ENCODE measurements at places on chromosomes 7 and 10. TPM values are rescaled to one million over a fixed set of nuclear protein-coding genes. Genes with fewer than 3 reads are reported as not detected.

DNA sequence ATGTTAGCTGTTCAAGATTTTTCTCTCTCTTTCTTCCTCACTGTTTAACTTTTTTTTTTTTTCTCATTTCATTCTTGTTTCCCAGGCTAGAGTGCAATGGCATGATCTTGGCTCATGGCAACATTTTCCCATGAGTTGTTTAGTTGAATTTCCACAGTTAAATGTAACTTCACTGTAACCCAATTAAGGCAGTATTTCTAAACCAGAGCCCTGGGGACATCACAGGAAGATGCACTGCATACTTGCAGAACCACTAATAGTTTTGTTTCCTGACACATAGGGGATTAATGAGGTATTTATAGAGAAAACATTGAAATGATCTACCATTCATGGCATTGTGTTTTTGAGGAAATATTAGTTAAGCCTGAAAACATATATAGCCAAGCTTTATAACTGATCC is 795.6 kb upstream of the GHITM start:
- no peaks in the 10 kb centered on the region for H3K4me1 ChIP-seq
- H3K27ac ChIP-seq: no peak overlapping the region
- H3K4me3 ChIP-seq: no peak overlapping the region
- DNase-seq: no peak
- no peaks in the 10 kb centered on the region for H3K27me3 ChIP-seq

The MYOF gene
- 40.0 TPM for total RNA-seq

DNA sequence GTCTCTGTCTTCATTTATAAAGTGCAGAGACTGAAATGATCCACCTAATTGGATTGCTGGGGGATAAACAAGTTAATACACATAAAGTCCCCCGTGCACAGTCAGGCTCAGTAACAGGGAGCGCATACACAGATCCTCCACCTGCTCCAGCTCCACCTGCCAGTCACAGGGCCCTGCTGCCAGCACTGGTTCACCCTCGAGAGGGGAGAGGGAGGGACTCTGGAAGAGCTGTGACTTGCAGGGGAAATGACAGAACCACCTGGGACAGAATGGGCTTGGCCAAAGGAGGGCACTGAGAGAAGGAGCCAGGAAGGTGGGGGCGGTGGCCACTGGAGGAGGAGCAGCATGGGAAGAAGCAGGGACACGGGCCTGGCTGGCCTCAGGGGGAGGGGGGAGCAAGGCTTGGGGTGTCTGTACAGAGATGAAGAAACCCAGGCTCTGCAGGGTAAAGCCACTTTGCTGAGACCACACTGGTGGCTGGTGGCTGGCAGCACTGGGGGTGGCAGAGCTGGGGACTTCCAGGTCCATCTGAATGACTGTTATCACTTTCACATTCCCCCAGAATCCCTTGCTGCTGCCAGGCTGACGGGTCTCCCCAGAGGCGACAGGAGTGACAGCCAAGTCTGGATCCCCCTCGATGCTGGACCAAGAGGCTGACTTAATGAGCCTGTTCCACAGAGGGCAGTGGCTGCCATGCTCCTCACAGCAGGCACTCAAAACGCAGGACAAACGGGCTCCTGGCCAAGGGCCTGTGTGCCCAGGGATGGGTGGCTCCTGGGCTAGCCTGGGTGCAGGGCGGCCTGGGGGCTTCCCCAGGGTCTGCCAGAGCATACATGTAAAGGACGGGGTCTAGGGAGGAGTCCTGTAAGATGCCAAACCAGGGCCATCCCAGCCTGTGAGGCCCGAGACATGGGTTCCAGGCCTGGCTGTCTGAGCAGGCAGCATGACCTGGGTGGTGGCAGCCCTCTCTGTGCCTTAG is 151.1 kb downstream of the SH3PXD2A start:
- no peaks in the 10 kb centered on the region for H3K4me1 ChIP-seq
- H3K27ac ChIP-seq: no peak overlapping the region

DNA sequence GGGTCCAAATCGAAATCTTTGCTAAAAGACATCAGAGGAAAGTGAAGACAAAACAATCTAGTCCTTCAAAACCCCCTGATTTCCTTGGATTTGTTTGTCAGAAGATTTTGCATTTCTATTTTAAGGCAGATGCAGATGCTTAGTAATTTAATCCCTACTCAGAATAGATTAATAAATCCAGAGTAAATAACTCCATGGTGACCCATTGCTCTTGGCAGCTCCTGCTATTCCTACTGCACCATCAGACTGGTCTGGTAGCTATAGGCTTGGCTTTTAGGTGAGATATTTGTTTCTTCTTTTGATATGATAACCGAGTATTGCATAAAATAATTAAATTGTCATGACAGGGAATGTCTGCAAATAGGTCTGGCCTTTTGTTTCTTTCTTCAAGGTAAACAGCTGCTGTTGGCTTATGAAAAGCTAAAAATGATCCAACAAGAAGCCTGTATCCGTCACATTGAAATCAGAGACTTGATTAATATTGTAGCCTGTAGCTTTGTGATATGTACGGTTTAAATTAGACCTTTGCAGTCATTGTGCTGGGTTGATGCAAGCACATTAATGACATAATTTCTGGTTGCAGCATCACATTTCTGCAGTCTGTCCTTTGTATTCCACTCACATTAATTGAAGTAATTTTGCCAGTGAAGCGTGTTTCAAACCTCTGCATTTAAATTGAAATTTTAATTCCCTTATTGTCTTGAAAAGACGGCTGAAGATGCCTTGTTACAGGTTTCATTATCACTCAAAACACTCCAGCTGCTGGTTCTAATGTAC is 40.7 kb downstream of the EXOC4 start:
- no peak overlapping the region for H3K27ac ChIP-seq
- peaks cover 33% of the 10 kb centered on the region for H3K36me3 ChIP-seq
- no peak for DNase-seq
- H3K27me3 ChIP-seq: no peaks in the 10 kb centered on the region
- H3K4me1 ChIP-seq: peaks cover 5% of the 10 kb centered on the region

DNA sequence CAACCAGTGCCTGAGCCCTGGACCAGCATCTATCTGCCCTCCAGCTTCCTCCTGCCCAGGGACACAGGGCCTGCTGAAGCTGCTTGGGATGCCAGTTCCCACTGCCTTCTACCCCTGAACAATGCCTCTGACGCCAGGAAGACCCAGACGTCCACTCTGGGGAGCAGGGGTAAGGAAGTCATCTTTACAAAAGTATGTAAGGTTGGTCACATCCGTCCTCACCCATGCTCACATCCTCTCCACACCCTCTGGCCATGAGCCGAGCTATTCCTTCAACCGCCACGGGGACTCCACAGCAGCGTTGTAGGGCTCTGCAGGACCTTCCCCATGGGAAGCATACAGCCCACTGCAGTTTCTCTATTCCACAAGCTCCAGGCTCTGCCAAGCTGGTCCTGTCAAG is 58.5 kb downstream of the CLRN3 start:
- H3K36me3 ChIP-seq: no peaks in the 10 kb centered on the region
- H3K27me3 ChIP-seq: peaks cover 7% of the 10 kb centered on the region
- no peak for DNase-seq
- no peak overlapping the region for H3K4me3 ChIP-seq

The PLEKHS1 gene
- total RNA-seq: 0.09 TPM

- peaks cover 2% of the 10 kb centered on the region for H3K4me1 ChIP-seq
- no peaks in the 10 kb centered on the region for H3K27me3 ChIP-seq
- no peaks in the 10 kb centered on the region for H3K36me3 ChIP-seq
- H3K27ac ChIP-seq: no peak overlapping the region
Observed at GRCh38 chr10:11563936-11564335, 47.5 kb downstream of the USP6NL start.

GRCh38 chr7:52584041-52584440 is 451.4 kb upstream of the POM121L12 start:
- H3K36me3 ChIP-seq: no peaks in the 10 kb centered on the region
- DNase-seq: no peak
- H3K4me3 ChIP-seq: no peak overlapping the region
- H3K4me1 ChIP-seq: no peaks in the 10 kb centered on the region

The PSMC2 gene
- total RNA-seq: 145 TPM

DNA sequence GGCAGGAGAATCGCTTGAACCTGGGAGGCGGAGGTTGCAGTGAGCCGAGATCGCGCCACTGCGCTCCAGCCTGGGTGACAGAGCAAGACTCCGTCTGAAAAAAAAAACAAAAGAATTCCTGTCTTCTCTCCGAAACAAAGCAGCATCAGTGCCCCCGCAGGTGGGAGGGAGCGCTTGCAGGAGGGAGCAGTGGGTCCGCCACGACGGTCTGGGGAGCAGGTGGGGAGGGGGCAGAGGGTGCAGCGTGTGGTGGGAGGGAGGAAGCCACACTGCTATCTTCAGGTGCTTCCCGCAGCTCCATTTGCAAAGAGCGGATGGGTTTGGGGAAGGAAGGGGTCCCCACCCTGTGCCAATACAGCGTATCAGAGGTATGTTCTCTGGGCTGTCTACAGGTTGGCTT is 31.7 kb downstream of the LIMK1 start:
- H3K27ac ChIP-seq: no peak overlapping the region
- H3K36me3 ChIP-seq: peaks cover 16% of the 10 kb centered on the region

GRCh38 chr10:50467209-50467608 is 156.5 kb downstream of the SGMS1 start:
- H3K27ac ChIP-seq: no peak overlapping the region
- DNase-seq: no peak
- no peaks in the 10 kb centered on the region for H3K27me3 ChIP-seq
- H3K4me1 ChIP-seq: peaks cover 43% of the 10 kb centered on the region
- H3K4me3 ChIP-seq: no peak overlapping the region

The AKR1D1 gene
- total RNA-seq: not detected

DNA sequence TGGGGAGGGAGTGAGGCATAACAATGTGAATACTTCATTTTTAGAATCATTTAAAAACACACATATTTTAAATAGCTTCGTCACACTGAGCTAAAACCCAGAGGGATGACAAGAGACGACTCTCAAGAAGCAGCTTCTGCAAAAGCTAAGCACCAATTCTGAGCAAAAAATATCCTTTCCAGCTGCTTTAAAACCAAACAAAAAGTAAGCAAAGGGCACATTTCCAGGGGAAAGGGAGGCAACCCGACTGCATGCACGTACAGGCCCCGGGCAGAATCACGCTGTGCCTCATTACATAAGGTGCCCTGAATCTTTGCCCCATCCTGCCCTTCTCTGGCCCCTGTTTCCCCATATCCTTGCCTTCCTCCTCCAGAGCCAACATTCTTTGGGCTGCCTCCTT is 78.4 kb downstream of the DGKI start:
- H3K36me3 ChIP-seq: no peaks in the 10 kb centered on the region
- no peak for DNase-seq
- peaks cover 5% of the 10 kb centered on the region for H3K27me3 ChIP-seq
- H3K4me1 ChIP-seq: no peaks in the 10 kb centered on the region
- no peak overlapping the region for H3K27ac ChIP-seq

GRCh38 chr7:8017423-8017822 is 48.8 kb downstream of the GLCCI1 start:
- H3K27me3 ChIP-seq: no peaks in the 10 kb centered on the region
- H3K36me3 ChIP-seq: peaks cover 4% of the 10 kb centered on the region
- peaks cover 44% of the 10 kb centered on the region for H3K4me1 ChIP-seq
- DNase-seq: no peak

DNA sequence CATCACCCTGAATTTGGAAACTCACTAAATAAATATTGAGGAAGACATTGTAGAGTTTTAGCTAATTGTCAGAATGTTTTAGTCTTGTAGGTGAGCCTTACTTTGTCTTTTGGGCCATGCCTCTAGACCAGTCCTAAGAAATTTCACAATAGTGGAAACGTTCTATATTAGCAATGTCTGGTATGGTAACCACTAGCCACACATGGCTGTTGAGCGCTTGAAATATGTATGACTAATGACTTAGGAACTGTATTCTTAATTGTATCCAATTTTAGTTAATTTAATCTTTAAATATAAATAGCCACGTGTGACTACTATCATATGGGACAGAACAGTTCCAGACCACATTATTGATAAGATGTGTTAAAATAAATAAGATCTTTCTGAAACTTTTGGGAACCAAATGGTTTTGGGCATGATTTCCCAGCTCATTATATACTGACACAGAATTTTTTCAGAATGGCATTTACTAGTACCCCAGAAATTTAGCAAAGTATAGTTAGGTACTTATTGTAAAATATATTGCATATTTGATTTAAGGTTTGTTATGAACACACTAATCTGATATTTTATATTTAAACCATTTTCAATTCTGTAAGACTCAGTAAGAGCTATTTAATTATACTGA is 95.0 kb downstream of the VPS50 start:
- DNase-seq: no peak
- no peak overlapping the region for H3K4me3 ChIP-seq
- H3K27ac ChIP-seq: no peak overlapping the region
- peaks cover 16% of the 10 kb centered on the region for H3K36me3 ChIP-seq
- H3K4me1 ChIP-seq: no peaks in the 10 kb centered on the region
- H3K27me3 ChIP-seq: no peaks in the 10 kb centered on the region

The PNLIP gene
- total RNA-seq: not detected

The COL17A1 gene
- not detected for total RNA-seq

DNA sequence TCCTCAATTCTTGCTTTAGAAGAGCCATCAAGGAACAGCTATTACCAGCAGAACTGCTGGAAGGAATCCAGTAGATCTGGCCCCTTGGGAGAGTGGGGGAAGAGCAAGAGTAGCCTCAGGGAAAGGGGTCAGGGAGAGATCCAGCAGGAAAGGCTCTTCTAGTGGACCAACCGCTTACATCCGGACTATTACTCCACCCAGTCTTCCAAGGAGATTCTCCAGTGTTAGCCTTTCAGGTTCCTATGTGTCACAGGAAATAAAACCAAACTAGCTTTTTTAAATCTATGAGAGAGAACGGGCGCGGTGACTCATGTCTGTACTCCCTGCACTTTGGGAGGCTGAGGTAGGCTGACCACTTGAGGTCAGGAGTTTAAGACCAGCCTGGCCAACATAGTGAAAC is 34.3 kb downstream of the TET1 start:
- no peaks in the 10 kb centered on the region for H3K36me3 ChIP-seq
- no peaks in the 10 kb centered on the region for H3K4me1 ChIP-seq
- no peak overlapping the region for H3K27ac ChIP-seq
- DNase-seq: no peak
- no peak overlapping the region for H3K4me3 ChIP-seq

DNA sequence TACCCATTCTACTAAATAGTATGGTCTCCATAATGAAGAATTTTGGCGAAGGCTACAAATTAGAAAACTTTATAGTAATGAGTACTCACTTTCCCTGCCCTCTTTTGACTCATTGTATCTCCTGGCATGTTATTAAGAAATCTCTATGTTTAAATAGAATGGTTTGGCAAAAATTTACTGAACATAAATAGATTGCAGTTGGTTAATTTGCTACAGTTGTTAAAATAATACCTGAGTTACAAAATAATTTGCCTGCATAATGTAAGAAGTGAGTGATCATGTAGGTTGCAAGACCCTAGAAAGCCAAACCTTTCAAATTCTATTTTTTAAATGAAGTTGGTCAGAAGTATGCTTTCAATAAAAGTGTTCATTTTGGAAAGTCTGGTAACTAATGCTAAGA is 176.8 kb upstream of the AHR start:
- peaks cover 23% of the 10 kb centered on the region for H3K4me1 ChIP-seq
- no peak for DNase-seq
- no peaks in the 10 kb centered on the region for H3K27me3 ChIP-seq
- no peak overlapping the region for H3K4me3 ChIP-seq
- H3K27ac ChIP-seq: no peak overlapping the region

- peaks cover 11% of the 10 kb centered on the region for H3K4me1 ChIP-seq
- H3K27me3 ChIP-seq: no peaks in the 10 kb centered on the region
- no peak for DNase-seq
- H3K36me3 ChIP-seq: no peaks in the 10 kb centered on the region
- no peak overlapping the region for H3K27ac ChIP-seq
Observed at GRCh38 chr10:32002531-32002930, 53.7 kb downstream of the KIF5B start.

The SFTPA2 gene
- not detected for total RNA-seq

The CFAP69 gene
- total RNA-seq: 0.70 TPM
